HFFc6 (cell line): ENCODE measurements at places on chromosomes 5 and 9.

DNA sequence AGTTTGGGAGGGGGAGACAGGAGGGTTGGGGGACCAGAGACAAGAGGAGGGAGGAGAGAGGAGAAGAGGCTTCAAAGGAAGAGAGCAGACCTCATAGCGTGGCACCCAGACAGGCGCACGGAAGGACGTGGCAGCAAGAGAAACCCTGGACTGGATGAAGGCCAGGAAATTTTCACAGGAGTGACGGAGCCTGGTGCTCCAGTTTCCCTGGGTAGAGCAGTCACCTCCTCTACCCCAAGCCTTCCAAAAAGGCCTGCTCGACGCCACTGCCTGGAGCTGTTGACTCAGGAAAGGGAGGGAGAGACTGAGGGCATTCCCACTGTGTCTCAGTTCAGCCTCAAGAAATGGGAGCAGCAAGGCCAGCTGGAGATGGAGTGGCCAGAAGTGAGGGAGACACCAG, 19.3 kb downstream of the AK8 start:
- no peak for DNase-seq

GRCh38 chr9:125744616-125745015, 2.6 kb upstream of the PBX3 start:
- peak; percentile 89 for DNase-seq

GRCh38 chr5:72505539-72506157, 1.6 kb downstream of the ZNF366 start:
- DNase-seq, result no peak

DNA sequence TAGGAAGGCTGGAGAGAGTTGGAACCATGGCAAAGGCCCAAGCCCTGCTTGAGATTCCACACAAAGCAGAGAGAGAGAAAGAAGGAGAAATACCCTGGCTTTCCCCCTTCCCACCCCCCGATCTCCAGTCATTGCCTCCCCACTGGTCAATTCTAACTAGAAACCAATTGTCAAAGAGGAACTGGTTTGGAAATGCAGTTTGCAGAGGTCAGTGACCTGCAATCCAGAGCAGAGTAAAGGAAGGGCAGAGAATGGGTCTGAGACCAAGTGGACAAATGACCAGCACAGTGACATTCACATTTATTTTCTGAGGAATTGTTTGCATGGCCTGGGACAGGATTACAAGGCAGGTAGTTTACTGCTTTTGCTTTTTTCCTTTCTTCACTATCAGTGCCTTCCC, 37.5 kb upstream of the ZFYVE16 start:
- no peak for DNase-seq

- no peak for DNase-seq
These were observed 71.4 kb downstream of the SEMA4D start for GRCh38 chr9:89426384-89426961.

- no peak for DNase-seq
These were observed 512.2 kb downstream of the ZNF608 start for GRCh38 chr5:124234022-124234769.

- peak; percentile 49 for DNase-seq
These were observed 21.9 kb downstream of the DEPDC1B start for GRCh38 chr5:60677850-60678664.

DNA sequence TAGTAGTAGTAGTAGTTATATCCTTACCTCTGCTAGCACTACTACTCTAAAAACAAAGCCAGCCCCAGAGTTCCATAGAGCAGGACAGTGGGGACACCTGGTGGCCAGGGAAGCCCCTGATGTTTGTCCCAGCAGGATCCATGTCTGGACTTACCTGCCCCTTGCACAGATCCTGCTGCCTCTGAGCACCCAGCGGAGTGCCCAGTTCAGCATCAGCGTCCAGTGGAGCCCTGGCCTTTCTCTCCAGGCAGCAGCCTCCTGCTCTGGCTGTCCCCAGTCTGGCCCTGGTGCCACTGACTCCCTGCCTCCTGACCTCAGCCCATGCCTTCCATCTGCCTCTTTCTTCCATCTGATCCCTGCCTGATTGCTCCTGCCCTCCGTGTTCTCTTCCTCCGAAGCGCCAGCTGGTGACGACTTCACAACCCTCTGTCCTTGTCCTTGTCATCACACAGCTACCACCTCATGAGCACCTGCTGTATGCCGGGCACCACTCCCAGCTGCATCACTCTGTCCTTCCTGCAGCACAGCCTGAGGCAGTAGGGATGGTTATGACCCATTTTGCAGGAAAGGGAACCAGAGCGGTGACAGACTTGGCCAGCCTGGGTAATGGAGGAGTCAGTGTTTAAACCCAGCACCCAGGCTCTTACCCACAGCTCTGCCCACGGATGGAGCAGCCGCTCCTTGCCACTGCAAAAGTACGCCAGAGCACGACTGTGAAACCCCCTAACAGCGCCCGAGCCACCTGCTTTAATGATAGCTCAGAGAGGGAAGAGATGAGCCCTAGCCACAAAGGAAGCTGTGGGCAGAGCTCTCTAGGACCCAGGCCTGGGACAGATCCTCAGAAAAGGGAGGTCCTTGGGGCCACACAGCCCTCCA, 11.5 kb downstream of the SARDH start:
- DNase-seq, result peak; percentile 34

DNA sequence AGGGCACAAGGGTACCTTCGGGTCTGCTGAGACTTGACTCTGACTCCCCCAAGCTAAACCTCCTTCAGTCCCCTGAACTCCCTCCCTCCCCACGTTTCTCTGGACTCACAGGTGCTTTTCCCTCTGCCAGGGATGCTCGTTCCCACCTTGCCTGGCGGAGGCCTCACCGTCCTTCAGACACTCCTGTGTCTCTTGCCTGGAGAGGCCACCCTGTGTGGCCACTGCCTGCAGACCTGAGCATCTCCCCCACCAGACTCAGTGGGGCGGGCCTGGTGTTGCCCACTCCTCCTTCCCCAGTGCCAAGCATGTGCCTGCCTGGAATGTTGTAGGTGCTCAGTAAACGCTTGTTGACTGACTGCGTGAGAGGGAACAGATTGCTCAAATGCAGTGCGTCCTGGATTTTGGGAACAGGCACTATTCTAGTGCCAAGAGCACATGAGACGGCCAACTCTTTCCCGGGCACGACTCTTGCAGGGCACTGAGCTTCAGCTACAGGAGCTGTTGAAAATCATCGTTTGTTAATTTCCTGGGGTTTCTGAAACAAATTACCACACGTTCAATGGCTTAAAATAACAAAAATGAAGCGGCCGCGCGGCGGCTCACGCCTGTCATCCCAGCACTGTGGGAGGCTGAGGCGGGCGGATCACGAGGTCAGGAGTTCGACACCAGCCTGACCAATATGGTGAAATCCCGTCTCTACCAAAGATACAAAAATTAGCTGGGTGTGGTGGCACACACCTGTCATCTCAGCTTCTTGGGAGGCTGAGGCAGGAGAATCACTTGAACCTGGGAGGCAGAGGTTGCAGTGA, 71.0 kb upstream of the BARHL1 start:
- DNase-seq, result no peak

GRCh38 chr9:119838210-119838609, 469.0 kb upstream of the BRINP1 start:
- DNase-seq, result no peak

GRCh38 chr9:38694676-38695075, 25.3 kb downstream of the FAM240B start:
- DNase-seq, result no peak

DNA sequence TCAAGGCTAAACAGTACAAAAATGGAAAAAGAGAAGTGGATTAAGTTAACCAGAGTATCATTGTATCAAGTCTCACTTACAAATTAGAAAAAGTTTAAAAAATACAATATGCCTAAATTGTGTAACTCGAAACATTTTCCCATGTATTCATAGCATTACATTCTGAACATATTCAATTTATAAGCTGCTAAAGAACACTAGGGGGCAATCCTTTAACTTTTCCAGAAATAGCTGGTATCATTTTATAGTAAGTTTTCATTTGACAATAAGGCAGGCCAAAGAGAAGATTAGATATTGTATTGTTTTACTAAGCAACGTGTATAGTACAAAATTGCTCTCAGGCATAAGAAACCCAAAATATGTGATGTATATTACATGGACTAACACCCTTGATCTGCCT, 234.6 kb downstream of the ADGRV1 start:
- DNase-seq, result no peak

DNA sequence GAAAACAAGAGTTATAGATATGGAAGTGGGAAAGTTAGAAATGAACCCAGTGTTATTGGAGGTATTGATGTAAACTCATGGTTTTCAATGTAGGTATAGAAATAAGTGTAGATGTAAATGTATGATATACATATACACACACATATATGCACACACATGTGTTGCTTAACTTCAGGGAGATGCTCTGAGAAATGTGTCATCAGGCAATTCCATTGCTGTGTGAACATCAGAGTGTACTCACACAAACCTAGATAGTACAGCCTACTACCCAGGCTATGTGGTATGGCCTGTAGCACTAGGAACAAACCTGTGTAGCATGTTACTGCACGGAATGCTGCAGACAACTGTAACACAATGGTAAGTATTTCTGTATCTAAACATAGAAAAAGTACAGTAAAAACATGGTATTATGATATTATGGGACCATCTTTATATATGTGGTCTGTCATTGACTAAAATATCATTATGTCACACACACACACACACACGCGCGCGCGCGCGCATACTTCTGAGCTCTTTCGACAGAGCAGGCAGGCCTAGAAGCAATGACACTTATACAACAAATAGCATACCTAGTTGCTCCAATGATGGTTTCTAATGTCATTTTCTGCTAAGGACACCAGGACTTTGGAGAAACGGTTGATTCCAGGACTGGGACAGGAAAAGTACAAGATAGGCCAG, 86.6 kb downstream of the MACROH2A1 start:
- DNase-seq, result no peak

DNA sequence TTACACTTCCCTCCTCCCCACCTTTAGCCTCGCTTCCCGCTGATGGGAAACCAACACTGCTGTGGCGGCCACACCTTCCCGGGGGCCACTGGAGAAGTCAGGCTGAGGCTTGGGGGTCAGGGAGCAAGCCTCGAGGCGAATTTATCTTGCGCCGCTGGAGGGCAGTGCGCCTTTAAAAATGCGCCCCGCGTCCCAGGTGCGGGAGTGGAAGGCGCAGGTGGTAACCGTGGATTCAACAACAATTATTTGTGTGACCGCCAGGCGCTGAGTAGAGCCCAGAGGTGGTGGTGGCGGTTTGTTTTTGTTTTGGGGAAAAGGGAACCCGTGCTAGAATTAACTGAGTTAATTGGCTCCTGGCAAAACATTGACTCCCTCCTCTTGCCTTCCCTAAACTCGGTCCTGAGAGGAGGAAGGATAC, 1.1 kb downstream of the CFAP77 start:
- DNase-seq, result no peak

- no peak for DNase-seq
These were observed 545.0 kb downstream of the MTRR start for GRCh38 chr5:8413975-8414374.

DNA sequence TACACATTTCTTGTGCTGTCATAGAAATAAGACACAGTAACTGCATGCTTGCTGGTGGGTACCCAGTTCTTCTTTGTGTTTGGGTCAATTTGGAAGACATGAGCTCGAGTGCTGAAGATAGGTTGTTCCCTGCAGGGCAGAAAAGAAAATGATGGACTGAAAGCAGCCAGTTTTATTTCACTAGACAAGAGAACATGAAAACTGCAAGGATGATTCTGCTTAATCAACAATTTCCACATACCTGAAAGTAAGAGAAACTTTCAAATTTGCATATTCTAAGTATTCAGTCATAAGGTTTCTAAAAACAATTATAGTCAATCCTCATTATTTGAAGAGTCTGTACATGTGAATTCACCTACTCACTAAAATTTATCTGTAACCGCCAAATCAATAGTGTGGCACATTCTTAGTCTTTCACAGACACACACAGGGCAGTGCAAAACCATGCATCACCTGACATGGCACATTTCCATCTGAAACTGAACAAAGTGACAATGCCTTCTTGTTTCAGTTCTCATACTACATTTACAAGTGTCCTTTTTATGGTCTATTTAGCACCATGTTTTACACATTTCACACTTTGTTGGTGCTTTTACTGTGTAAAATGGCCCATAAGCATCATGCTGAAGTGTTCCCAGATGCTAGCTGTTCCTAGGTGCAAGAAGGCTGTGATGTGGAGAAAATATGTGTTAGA, 56.9 kb downstream of the HOMER1 start:
- DNase-seq, result no peak

GRCh38 chr9:69583645-69584234, 88.4 kb downstream of the APBA1 start:
- DNase-seq, result no peak

- DNase-seq, result no peak
These were observed 28.1 kb downstream of the KIF2A start for GRCh38 chr5:62334082-62334481.

DNA sequence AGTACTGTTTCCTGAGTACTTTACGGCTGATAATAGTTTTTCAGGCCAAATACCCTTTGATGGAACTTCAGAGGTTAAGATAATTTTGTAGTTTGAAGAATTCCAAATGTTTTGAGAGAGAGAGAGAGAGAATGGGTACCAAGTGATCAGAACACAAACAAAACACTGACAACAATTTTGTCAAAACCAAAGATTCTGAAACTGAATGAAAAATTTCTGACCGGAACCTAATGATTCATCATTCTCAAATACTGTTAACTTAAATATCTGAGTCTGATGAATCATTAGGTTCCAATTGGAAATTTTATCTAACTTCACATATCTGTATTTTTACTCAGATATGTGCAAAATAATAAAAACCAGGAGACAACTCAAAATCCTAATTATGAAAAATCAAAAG, 4.0 kb downstream of the LMBRD2 start:
- DNase-seq, result no peak

GRCh38 chr9:3873818-3874217, 348.0 kb upstream of the RFX3 start:
- DNase-seq, result no peak

- DNase-seq, result peak; percentile 65
These were observed 126.0 kb downstream of the SUSD1 start for GRCh38 chr9:112048924-112049691.

GRCh38 chr9:127262602-127263001, 2.0 kb upstream of the GARNL3 start:
- no peak for DNase-seq
